Stimulated activated CD8-positive, alpha-beta memory T cell treated with anti-CD3 and anti-CD28 coated beads, Interleukin-4, amount 100 ng/mL, for 1 hour (primary cell): ENCODE measurements at places on chromosomes 1 and 21.

- no peak for DNase-seq
These were observed 57.3 kb downstream of the PSMG1 start for GRCh38 chr21:39125752-39126485.

DNA sequence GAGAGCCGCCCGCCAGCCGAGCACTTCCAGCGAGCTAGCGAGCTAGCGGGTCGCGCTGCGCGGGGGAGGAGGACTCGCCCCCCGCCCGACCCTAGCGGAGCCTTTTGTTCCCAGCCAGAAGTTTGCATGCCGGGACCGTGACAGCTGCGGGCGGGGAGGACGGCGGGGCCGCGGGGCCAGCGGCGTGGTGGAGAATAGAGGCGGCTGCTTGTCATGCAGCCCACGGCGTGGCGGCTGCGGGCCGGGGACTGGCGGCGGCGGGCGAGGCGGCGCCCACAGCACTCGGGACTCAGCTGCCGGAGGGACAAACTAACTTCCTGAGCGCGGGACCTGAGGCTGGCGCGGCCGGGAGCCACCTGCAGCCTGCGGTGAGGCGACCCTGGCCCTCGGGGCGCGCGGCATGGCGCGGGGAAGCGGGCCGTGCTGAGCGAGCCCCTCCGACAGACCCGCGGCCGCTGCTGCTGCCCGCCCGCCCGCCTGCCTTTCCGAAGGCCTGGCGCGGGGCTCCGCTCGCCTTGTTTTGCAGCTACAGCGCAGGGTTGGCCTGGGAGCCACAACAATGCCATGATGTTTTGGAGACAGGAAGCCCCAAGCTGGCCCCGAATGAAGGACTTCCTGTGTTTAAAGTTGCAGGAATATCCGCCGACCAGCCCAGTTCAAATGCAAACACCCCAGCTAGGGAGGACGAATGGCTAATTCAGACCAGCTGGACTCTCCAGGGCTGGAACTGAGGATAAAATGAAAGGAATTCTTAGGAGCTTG lies 82.2 kb upstream of the BMP8A start:
- DNase-seq: no peak

DNA sequence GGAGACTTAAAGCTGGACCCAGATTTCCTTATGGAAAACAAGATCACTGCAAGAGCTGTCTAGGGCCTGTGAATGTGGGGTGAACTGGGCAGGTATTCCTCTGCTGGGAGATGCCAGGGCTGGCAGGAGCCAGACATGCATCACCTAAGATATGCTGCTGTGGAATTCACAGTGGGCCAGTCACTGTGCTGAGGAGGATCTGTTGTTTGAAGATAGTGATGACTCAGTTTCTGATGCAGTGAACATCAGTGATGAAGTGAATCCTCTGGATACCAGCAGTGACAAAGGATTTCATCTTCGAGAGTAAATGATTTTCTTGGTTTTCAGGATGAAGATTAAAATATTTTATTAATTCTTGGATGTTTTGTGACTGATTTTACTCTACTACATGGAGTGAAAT lies 29.9 kb upstream of the CAMSAP2 start:
- no peak for DNase-seq

DNA sequence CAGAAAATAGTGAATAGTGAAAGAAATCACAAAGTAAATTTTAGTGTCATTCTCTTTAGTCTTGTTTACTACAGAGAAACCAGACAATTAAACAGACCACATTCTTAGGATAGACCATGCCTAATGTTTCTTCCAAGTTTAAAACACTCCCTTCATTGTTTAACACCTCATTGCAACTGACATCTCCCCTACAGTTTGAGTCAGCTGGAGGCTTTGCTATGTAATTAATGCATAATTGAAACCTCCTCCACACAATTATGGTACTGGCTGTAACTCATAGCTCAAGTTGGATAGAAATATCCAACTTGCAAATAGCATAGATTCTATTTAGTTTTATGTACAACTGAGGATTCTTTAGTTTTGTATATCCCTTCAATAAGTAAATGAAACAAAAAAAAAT lies 35.2 kb upstream of the B3GALT2 start:
- DNase-seq: no peak

DNA sequence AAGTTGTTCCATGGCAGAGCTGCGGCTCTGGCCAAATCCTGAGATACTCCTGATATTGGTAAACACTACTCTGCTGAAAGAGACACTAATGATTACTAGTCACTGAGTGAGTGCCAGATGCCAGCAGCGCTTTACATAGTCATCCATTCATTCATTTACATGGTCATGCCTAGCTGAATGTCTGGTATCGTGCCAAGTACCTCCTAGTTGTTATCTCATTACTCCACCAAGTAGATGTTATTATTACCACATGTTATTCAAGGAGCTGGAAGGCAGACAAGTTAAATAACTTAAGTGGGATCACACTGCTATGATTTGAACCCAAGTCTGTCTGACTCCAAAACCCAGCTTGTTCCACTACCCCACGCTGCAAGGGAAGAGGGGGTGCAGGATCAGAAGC lies 4.7 kb downstream of the OLFML2B start:
- no peak for DNase-seq

DNA sequence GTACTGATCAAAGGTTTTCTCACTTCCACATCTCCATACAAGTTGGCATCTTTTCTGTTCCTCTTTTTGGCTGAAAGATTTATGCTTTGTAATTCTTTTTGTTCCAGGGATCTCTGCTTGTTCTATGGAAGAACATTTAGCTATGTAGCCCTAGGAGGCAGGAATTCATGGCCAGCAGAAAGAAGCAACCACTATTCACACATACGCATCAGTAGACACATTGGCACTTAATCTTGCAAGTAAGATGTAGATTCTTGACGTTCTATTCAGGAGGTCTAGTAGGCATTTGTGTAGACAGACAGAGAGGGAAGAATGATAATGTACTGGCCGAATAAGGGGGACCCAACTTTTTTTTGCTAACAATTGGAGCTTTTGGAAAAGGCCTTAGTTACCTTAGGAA lies 336.0 kb downstream of the NUF2 start:
- no peak for DNase-seq

DNA sequence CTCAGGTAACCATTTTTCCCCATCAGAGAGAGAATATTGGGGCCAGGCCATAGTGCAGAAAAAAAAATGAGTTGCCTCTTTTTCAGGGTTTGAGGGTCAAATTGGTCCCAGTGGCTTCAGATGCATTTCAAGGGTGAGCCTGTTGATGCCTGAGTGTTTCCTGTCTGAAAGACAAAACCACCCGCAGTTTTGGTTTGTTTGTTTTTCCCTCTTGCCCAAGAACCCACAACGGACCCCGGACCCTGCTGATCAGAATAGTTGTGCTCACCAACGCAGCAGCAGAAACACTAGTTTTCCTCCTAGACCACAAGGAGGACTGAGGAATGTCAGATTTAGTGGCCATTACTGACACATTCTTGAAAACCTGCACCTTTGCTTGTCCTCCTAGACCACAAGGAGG lies 1433.1 kb downstream of the PLA2G4A start:
- no peak for DNase-seq
